ENCODE measurements at places on chromosomes 12 and 14. TPM values are rescaled to one million over a fixed set of nuclear protein-coding genes. Genes with fewer than 3 reads are reported as not detected.

Gene SYNE3
- 27.0 TPM for total RNA-seq

Gene TEX22
- total RNA-seq = not detected

Gene IQSEC3
- 1.7 TPM for total RNA-seq

Gene EGLN3
- total RNA-seq = 10.3 TPM

Gene TAS2R7
- total RNA-seq = not detected

Gene KRT85
- not detected for total RNA-seq

Gene TSPAN9
- 32.2 TPM for total RNA-seq

DNA sequence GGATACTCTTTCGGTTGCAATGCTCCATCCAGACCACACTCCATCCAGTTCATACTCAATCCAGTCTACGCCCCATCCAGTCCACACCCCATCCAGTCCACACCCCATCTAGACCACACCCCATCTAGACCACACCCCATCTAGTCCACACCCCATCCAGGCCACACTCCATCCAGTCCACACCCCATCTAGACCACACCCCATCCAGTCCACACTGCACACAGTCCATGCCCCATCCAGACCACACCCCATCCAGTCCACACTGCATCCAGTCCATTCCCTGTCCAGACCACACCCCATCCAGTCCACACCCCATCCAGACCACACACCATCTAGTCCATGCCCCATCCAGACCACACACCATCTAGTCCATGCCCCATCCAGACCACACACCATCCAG is 116.0 kb upstream of the RTL1 start:
- DNase-seq = no peak

DNA sequence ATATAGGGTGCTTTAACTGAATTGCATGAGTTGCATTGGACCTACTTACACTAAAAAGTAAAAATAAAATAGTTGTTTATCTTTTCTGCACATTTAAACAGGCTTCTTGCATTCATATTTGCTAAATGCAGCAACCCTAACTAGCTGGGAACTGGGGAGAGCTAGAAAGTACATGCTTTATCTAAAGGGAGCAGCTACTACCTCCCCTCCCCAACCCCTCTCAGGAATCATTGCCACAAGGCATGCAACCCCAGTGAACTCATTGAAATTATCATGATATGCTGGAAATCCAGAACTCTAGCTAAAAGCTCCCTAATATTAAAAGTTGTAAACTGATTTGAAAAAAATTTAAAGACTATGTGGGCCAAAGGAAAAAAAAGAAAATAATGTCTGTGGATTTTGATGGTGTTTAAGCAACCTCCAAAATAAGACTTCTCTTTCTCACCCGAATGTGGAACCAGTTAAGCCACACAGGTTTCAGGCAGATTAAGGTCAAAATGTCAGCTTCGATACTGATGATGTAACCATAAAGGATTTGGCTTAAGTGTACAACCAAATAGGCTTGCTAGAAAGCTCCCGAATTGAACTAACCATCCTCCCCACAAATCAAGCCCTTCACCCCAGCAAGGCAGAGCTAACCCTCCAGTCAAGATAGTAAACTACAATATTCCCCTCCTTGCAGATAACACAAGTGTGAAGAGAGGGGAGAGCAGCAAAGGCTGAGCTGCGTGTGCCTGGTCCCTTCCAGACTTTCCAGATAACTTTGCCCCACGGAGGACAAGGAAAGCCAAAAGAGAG is 13.8 kb upstream of the POC1B start:
- no peak for DNase-seq

DNA sequence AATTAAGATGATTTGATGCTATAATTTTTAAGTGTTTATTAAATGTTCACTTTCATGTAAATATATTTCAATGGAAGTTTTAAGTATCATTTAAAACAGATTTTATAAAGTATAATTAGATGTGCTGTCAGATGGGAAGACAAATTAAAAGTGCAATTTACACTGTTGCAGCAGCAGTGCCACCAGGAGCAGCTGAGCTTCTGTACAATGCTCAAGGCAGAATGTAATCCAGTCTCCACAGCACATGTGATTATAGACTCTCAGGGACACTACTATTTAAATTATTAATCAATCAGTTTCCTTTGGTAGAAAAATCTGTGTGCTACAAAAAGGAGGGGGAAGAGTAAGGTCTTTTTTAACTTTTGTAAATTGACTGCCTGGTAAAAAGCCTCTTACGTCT is 285.7 kb upstream of the USP15 start:
- no peak for DNase-seq

DNA sequence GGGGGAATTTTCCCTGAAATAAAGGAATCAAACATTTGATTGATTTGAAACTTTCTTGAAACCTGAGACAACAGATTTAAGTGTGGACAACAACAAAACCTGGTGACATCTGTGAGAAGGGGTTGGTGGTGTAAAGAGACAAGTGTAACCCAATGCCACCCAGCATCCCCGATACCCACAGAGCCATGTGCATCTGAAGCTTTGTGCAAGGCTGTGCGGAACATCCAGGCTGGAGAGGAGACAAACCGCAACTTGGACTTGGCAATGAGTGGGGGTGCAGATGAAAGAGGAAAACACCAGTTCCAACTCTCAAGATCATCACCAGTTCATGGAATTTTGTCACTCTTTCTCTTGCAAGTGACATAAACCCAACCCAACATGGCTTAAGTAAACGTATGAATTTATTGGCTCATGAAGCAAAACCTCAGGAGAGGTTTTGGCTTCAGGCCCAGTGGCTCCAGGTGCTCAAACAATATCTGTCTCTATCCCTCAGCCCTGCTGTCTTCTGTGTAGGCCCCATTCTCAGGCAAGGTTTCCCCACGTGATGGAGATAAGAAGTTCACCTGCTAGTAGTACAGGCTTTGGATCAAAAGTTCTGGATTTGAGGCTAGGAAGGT is 55.2 kb upstream of the NTF3 start:
- DNase-seq = peak; percentile 40

DNA sequence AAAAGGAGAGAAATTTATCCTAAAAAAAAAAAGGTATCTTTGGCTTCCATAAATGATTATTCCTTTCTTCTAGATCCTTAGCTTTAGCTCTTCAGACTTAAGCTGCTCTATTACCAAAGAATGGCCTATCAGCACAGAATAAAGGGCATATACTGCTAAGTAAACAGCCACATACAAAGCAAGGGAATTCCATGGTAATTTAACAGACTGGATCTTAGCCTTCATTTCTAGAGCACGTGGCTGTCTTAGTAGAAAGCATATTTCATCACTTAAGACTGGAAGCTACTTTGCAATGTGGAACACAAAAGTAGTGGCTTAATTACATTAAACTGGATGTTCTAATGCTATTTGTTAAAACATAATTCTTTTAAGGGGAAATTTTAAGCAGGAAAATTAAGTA is 23.1 kb downstream of the TMED10 start:
- DNase-seq = no peak

GRCh38 chr12:110693731-110694130 is 4.8 kb upstream of the HVCN1 start:
- DNase-seq = no peak

- no peak for DNase-seq
Measured at GRCh38 chr14:22472466-22472865, 116.6 kb downstream of the DAD1 start.
